ENCODE measurements at places on chromosomes 2 and 18.

GRCh38 chr2:214069254-214069653 lies 341.6 kb upstream of the VWC2L start:
- DNase-seq = no peak

- no peak for DNase-seq
These were observed 46.2 kb downstream of the CAB39 start for GRCh38 chr2:230758566-230759480.

- no peak for DNase-seq
These were observed 69.9 kb upstream of the DLX2 start for GRCh38 chr2:172172513-172173173.

GRCh38 chr2:95347681-95348608 lies 50.8 kb downstream of the KCNIP3 start:
- no peak for DNase-seq

GRCh38 chr18:56200381-56200911 lies 437.9 kb downstream of the TXNL1 start:
- no peak for DNase-seq

- no peak for DNase-seq
These were observed 95.9 kb downstream of the EPB41L5 start for GRCh38 chr2:120108749-120109148.

DNA sequence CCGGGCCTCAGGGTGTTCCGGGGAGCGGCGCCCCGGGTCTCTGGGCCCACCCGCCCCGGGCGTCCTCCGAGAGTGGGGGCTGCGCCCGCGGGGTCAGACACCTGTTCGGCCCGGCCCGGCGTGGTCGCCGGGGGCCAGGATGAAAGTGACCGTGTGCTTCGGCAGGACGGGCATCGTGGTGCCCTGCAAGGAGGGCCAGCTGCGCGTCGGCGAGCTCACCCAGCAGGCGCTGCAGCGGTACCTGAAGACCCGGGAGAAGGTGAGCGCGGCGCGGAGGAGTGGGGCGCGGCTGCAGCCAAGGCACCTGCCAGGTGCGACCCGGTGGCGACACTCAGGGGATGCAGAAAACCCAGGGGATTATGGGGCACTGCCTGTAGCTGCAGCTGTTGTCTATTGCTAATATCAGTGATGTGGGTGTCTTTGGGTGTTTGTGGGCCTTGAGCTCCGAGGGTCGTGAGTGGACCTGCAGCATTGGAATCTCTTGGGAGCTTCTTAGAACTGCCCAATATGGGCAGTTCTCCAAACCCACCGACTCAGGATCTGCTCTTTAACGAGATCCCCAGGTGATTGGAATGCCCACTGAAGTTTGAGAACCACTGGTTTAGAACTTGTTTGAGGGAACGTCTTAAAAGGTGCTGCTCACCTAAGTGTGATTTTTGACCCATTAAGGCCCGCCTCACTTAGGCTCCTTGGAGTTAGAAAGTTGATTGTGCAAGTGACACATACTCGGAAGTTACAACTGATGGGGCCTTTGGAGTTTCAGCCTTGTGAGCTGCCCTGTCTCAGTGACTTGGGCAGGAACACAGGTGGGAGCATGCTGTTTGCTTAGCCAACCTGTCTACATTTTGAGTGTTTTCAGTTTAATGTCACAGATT lies 823 bp downstream of the PARD3B start:
- DNase-seq = no peak

GRCh38 chr2:10362096-10362897 lies 59.6 kb downstream of the HPCAL1 start:
- DNase-seq = no peak

DNA sequence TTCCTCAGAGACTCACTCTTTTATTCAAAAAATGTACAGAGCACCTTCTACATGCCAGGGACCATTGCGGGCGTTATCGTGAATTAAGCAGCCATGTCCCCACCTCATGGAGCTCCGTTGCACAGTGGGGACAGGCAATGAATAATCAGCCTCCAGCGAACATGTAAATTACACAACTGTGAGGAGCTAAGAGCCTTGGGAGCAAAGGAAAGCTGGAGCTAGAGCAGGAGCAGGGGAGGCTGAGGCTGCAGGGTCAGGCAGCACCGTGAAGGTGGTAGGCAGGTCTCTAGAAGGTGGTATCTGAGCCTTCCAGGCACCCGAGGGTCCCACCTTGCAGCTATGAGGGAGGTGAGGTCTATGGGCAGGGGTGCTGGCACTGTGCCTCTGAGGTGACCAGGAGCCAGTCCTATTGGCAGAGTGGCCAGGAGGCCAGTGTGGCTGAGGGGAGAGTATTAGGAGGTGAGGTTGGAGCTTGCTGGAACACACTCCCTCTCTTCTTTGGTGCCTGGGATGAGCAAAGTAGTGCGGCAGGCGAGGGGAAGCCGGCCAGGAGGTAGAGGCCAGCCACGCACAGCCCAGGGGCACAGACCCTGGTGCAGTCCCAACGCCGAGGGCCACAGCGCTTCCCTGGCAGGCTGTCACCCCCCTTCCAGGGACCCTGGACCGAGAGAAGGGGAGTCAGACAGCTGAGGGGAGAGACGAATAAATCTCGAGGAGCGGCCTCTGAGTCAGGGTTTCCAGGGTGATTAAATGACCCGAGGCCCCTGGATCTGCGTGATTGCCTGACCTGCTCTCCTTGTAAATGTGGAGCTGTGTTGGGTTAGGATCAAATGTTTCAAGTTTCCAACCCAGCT lies 167.3 kb downstream of the SEPTIN10 start:
- no peak for DNase-seq

GRCh38 chr2:66850376-66850775 lies 415.5 kb downstream of the MEIS1 start:
- no peak for DNase-seq

- DNase-seq = no peak
These were observed 148.2 kb upstream of the GLI2 start for GRCh38 chr2:120587279-120587996.

GRCh38 chr2:222272446-222273015 lies 26.3 kb downstream of the PAX3 start:
- no peak for DNase-seq

DNA sequence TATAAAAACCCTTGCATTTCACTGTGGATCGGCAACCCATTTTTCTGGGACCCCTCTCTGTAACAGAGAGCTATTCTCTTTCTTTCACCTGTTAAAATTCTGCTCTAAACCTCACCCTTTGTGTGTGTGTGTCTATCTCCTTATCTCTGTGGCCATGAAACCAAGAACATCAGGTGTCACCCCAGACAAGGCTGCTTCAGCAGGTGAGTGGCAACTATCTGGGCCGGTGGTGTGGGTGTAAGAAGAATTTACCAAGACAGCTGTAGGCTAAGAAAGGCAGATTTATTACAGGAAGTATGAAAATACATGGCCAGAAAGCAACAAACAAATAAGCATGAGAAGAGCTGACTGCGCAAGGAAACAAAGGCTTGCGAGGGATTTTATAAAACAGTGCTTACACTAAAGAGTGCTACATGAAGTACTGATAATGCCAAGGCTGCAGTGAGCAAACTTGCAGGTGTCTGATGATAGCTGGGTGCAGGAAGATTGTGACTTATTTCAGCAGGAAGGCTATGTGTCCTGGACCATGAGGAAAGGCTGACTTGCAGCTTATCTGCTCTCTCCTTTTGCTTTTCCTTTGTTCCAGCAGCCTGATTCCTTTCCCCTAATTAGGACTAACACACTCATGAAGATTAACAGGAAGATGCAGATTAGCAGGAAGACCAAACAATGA lies 421.1 kb downstream of the PTH2R start:
- no peak for DNase-seq

DNA sequence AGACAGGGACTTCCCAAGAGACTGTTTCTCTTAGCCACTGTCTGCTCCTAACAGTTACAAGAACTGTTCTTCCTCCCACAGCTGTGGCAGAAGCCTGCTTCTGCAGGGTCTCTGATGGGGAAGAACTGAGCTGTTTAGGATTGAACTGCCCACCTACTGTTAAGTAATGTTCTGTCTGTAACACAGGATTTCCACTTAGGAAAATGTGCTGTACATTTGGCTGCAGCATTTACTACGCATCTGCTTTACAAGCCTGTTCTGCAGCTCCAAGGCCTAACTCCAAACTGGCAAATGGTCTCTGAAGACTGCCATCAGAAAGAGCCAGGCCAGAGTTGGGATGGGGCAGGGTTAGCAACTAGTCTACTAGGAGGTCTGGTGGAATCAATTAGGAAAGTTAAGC lies 87.8 kb upstream of the UPP2 start:
- DNase-seq = no peak

DNA sequence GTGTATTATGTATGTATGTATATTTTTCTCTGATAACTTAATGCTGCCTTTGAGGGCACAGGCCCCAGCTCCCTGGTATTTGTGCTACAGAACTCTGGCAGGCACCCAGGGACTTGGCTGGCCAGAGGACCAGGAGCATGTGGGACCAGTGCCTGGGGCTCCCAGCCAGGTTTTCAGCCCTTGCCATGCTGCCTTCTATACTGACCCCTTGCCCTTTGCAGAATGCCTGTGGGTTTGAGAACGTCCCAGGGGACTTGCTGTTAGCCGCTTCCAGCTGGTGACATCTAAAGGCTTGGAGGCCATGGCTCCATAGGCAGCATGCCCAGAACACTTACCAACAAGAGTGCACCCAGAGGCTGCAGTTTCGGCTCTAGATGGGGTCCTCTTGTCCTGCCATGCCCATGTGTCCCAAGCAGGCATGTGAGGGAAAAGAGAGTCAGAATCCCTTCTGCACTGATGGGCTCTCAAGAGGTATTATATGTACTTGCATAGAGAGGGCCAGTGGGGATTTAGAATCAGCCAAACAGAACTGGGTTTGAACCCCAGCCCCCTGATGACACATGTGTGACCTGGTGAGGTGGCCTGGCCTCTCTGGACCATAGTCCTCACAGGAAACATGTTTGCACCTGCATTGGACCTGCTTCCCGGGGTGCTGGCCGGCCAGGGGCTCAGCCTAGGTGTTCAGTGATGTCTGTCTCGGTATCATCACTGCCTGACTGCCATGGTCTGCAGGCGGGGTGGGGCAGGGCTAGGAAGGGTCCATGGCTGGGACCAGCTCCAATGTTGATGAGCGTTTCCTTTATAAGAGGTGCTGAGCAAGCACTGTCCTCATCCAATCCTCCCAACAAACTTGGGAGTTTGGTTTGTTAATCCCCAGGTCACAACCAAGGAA lies 119.2 kb upstream of the FHL2 start:
- no peak for DNase-seq

GRCh38 chr2:55314985-55315384 lies 46.0 kb upstream of the MTIF2 start:
- no peak for DNase-seq

GRCh38 chr2:43708891-43709290 lies 32.7 kb upstream of the C1GALT1C1L start:
- DNase-seq = no peak

GRCh38 chr18:58004317-58004716 lies 39.7 kb upstream of the NEDD4L start:
- no peak for DNase-seq

DNA sequence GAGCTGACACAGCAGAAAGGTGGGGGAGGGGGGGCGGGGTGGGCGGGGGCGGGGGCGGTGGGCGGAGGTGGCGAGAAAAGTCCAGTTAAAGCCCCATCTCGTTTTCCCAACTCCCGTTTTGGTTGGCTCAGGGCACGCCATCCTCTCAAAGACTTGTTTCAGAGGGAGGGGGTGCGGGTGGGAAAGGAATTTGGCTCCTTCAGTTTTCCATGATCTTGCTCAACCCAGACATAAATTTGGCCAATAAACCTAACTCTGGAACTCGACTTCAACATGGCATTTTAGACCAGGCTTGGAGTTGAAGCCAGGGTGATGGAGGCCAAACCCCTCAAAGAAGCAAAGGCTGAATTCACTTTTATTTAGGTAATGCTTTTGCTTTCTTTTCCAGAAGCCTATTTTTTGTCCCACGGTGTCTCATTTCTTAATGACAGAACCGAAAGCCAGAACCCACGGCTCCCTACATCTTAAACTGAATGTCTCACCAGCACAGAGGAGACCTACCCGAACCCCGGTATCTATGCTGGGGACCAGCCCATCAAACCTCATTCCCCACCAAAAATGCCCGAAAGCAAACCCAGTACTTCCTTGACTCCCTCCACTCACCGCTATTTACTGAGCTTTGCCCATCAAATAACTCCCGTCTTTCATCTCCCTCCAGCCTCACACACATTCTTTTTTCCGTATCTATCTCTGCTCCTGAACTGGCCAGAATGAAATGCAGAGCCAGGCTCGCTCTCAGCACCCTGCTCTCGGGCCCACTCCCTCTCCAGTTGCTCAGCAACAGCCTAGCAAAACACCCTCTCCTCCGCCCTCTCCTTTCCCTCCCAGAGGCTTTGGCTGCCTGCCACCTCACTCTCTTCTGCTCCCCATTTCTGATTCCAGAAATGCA lies 4.3 kb downstream of the IGFBP5 start:
- no peak for DNase-seq

GRCh38 chr2:174603280-174603679 lies 5.7 kb upstream of the WIPF1 start:
- no peak for DNase-seq

GRCh38 chr2:55408918-55409868 lies 10.5 kb downstream of the CCDC88A start:
- no peak for DNase-seq

DNA sequence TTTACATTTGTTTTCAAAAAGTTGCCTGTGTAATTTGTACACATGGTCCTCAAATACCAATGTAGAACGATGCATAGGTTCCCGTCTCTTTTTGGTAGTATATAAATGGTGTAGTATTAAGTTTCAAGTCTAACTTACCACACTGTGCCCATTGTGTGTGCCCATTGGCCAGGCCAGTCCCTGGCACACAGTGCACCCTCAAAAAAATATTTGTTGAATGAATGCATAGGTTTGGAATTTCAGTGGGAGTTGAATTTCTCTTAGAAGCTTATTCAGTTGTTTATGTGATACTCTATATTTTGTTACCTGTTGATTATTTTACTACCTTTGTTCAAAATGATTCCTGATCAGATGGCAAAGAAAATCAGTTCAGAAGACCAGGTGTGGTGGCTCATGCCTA lies 30.1 kb downstream of the IDH1 start:
- no peak for DNase-seq

- no peak for DNase-seq
These were observed 142.3 kb upstream of the CDH7 start for GRCh38 chr18:65608471-65608870.

DNA sequence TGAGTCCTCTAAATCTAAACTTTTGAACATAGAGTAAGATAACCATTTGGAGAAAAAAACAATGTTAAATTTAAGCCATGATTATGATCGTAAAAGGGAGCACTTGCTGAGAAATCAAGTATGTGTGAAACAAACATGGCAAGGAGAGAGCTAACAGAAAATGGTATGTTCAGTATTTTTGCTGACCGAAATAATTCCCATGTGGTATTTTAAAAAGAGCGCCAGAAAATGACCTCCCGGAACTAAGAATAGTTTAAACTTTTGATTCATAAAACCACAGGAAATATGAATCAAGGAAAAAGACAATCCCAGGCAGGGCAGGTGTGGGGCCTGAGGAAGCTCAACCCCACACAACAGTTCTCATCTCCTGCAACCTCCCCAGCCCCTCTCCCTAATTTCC lies 74.2 kb downstream of the DOCK10 start:
- DNase-seq = no peak

DNA sequence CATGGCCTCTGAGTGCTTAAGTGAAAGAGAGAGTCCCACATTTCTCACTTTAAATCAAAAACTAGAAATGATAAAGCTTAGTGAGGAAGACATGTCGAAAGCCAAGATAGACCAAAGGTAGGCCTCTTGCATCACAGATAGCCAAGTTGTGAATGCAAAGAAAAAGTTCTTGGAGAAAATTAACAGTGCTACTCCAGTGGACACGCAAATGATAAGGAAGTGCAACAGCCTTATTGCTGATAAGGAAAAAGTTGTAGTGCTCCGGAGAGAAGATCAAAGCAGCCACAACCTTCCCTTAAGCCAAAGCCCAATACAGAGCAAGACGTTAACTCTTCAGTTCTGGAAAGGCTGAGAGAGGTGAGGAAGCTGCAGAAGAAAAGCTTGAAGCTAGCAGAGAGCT lies 32.1 kb downstream of the PSMD1 start:
- DNase-seq = no peak
